ENCODE measurements at places on chromosomes 16 and 17. TPM values are rescaled to one million over a fixed set of nuclear protein-coding genes. Genes with fewer than 3 reads are reported as not detected.

Gene CCL5
- total RNA-seq: 0.33 TPM

Gene CEP295NL
- 1.3 TPM for total RNA-seq

Gene KRT15
- under 0.01 TPM for total RNA-seq

Gene KCNG4
- not detected for total RNA-seq

Gene SMTNL2
- total RNA-seq: not detected

Gene SLC6A4
- 3.4 TPM for total RNA-seq

Gene TMIGD1
- not detected for total RNA-seq

Gene SEC14L1
- 133 TPM for total RNA-seq

Gene IRF8
- total RNA-seq: 3.5 TPM

Gene KRTAP9-8
- not detected for total RNA-seq

Gene CCL22
- not detected for total RNA-seq
